Iris pigment epithelial cell (primary cell): ENCODE measurements at places on chromosomes 11 and 22.
A peak's percentile ranks its signal among the peaks of the same experiment; 100 is the strongest.

DNA sequence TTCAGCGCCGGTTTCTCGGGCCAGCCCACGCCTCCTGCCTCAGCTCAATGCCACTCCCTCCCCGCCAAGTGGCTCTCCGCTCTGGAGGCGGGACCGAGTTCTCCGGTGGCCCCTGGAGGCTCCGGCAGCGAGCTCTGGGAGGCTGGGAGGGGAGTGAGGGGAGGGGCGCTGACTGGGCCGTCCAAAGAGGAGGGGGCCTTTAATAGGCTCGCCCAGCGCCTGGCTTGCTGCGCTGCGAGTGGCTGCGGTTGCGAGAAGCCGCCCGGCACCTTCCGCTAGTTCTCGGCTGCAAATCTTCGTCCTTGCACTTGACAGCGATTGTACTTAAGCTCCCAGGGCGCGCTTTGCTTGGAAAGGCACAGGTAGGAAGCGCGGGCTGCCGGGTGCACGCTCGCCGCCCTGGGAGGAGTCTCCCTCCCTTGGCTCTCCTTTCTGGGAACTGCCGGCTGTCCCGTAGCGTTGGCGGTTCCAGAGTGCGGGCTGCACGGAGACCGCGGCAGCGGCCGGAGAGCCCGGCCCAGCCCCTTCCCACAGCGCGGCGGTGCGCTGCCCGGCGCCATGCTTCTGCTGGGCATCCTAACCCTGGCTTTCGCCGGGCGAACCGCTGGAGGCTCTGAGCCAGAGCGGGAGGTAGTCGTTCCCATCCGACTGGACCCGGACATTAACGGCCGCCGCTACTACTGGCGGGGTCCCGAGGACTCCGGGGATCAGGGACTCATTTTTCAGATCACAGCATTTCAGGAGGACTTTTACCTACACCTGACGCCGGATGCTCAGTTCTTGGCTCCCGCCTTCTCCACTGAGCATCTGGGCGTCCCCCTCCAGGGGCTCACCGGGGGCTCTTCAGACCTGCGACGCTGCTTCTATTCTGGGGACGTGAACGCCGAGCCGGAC, at the start of gene ADAMTS15:
Gene ADAMTS15, plus strand, starts transcription at position 230 of the 894 bp plus-strand sequence. Its CDS starts 329 bp downstream, at position 559.
- DNase-seq, result peak; percentile 72

DNA sequence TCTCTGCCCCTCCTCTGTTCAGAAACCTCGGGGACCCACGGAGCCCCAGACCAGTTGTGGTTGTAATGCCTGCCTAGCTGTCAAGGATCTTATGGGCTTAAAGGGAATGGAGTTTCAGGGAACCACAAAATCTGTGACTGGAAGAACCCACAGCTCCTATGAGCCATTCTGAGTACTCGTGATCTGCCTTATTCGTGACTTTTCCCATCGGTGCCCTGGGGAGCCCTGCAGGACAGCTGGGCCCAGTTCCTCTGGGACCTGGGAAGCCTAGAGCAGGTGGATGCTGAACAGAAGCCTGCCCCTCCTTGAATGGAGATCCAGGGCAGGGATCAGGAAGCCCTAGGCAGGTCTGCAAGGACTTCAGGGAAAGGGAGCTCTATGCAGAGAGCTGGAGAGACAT, 42.1 kb upstream of the TTC12 start:
- no peak for DNase-seq

GRCh38 chr11:1299621-1300020, 9.8 kb downstream of the TOLLIP start:
- no peak for DNase-seq

DNA sequence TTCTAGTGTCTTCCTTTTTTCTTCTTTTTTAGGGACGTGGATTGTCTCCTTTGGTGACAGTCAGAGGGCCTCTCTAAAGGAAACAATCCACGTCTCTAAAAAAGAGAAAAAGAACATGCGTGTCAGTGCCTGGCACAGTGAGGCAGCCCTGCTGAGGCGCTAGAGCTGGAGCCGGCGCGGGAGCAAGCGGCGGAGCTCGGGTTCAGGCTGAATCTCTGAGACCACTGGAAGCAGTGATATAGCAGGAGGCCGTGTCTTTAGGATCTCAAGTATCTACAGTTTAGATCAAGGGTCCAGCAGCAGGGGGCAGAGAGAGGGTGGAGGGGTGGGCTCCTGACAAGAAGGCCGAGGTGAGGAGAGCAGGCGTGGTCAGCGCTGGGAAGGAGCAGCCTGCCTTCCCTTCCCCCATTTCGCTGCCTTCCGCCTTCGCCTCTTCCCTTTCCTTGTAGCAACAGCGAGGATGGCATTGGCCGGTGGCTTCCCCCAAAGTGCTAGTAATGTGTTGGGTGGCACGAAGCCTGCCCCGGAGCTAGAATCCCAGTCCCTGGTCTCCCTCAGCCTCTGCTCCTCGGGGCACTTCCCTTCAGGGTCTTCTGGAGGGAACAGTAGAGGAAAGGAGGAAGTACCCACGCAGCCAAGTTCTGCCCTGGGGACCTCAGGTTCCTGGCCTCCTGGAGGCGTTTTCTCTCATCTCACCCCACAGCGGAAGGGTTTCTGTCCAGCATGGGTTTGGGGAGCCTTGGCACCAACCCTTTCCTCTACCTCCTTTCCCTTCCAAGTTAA, 28.2 kb upstream of the RAB1B start:
- DNase-seq, result no peak

- DNase-seq, result no peak
Measured at GRCh38 chr11:15863411-15863810, 492.9 kb downstream of the SOX6 start.

DNA sequence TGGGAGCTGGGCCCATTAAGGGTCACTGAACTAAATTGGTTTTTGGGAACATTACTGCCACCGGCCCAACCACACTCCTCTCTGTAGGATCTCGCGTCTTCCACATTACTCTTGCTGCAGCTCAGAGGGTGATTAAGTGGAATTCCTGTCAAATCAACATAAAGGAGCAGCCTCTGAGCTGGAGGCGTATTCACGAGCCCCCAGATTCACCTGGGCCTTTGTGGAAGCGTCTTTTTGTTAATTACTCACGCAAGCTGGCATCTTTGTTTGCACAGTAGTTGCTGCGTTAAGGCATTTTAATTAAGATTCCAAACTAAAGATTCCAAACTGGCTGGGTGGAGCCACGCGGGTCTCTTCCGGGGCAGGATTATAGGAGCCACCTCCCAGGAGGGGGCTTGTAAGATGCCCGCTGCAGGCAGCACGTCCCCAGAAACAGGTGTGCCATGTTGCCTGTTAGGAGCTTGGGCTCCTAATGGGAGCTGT, 21.5 kb upstream of the RFPL3 start:
- no peak for DNase-seq

- no peak for DNase-seq
Measured at GRCh38 chr11:104881117-104881794, 17.0 kb downstream of the CASP12 start.

DNA sequence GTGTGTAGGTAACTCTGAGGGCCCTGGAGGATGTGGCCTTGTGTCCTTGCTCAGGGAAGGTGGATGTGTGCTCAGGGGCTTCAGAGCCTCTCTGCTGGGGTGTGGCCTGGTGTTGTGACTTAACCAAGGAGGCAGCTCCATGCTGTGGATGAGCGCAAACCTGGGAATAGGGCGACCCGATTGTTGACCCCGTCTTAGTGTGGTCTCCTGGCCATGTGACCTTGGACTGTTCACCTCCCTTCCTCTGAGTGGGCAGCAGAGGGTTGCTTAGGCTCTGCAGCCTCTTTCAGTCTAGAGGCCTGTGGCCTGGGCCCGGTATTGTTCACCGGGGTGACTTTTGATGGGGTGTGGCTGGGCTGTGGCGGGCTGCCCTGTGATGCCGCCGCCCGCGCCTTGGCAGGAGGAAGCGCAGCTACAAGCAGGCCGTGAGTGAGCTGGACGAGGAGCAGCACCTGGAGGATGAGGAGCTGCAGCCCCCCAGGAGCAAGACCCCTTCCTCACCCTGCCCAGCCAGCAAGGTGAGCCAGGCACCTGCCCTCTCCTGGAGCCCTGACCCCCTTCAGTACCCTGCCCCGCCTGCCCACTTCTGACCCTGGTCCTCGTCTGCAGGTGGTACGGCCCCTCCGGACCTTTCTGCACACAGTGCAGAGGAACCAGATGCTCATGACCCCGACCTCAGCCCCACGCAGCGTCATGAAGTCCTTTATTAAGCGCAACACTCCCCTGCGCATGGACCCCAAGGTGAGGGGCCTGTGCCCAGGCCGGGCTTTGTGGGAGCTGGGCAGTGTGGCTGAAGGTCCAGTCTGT, 16.7 kb downstream of the INCENP start:
- DNase-seq, result no peak

- no peak for DNase-seq
Measured at GRCh38 chr11:117633186-117633754, 163.7 kb downstream of the DSCAML1 start.

GRCh38 chr11:133214646-133215045, 317.7 kb downstream of the OPCML start:
- DNase-seq, result no peak
